Activated T-helper 9 cell treated with anti-CD3 and anti-CD28 coated beads, Interleukin-2, amount 50 U/mL, for 16 hours (primary cell): ENCODE measurements at places on chromosomes 13 and 19.
A peak's percentile ranks its signal among the peaks of the same experiment; 100 is the strongest.

DNA sequence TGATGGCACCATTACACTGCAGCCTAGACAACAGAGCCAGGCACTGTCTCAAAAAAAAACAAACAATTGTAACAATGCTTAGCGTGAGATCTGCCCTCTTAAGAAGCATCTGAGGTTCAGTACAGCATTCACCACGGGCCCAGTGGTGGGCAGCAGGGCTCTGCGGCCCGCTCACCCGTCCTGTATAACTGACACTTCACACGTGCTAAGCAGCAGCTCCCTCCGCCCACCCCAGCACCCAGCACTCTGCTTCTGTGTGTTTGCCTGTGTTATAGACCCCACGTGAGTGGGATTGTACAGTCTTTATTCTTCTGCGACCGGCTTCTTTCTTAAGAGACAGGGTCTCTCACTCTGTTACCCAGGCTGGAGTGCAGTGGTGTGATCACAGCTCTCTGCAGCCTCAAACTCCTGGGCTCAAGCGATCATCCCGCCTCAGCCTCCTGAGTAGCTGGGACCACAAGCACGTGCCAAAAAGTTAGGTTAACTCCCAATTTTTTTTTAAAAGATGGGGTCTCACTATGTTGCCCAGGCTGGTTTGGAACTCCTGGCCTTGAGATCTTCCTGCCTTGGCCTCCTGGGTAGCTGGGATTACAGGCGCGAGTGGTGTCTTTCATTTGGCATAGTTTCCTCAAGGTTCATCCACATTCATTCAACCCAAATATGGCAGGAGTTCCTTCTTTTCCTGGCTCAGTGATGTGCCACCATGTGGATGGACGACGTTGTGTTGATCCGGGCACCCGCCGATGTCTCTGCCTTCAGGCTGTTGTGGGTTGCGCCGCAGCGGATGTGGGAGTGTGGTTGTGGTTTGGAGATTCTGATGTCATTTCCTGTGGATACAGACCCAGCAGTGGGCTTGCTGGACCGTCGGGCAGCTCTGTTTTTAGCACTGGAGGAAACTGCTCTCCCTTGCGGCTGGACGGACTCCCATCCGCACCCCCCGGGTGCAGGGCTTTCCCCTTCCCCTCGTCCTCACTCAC, 170.0 kb downstream of the KDM4B start:
- DNase-seq, result peak; percentile 39

- no peak for DNase-seq
These were observed 43.8 kb upstream of the GRTP1 start for GRCh38 chr13:113407531-113408393.

GRCh38 chr19:13104360-13104847, 1.7 kb upstream of the LYL1 start:
- peak; percentile 52 for DNase-seq

DNA sequence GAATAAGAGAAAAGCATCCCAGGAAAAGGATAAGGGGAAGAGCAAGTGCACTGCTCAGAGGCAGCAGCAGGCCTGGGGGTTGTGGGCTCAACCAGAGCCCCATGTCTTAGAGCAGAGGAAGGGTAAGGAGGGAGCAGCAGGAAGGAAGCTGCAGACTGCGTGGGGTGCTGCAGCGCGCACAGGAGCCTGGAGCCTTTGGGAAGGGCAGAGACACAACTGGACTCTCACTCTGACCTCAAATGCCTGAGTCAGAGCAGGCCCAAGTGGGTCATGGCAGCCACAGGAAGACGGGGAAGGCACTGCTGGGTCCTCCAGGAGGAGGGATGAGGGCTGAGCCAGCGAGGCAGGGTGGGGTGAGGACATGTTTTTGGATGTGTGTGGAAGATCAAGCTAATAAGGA, 31.6 kb downstream of the SIGLEC7 start:
- no peak for DNase-seq

- no peak for DNase-seq
These were observed 18.1 kb downstream of the DDX39A start for GRCh38 chr19:14400951-14401431.

- DNase-seq, result no peak
These were observed 8.2 kb downstream of the KLHL26 start for GRCh38 chr19:18645035-18645511.

GRCh38 chr13:25686831-25687470, 315.2 kb downstream of the ATP8A2 start:
- DNase-seq, result no peak

DNA sequence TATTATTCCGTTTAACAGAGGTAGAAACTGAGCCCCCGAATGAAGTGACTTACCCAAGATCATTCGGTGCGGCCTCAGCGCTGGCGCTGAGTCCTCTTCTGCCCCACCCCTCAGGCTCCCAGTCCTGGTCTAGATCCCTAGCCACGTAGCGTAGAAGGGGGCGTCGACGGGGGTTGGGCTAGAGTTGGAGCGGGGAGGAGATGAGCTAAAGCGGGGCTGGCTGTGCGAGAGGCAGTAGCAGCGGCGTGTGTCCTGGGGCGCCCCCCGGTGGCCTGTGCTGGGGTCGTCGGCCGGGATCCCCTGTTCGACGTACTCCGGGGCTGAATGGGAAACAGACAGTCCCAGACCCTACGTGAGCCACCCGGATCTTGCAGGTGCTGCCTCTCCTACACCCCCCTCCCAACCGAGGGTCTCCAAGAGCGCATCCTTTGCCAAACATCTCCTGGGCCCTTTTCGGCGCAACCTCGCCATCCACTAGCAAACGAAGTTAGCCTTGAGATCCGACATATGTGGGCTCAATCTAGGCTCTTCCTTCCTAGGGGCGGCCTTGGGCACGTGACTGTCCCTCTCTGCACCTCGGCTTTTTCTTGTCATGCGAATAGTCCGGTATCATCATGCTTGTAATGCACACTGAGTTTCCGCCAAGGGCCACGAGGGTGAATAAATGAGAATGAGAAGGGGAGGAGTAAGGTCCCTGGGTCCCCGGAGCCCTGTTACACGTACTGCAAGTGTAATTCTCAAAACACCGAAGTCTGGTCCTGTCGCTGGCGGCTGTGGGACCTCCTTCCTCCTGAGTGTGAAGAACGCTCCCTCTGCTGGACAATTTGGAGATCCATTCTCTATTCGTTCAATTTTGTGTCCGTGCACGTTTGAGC, 47.7 kb downstream of the CYP4F22 start:
- DNase-seq, result peak; percentile 94

DNA sequence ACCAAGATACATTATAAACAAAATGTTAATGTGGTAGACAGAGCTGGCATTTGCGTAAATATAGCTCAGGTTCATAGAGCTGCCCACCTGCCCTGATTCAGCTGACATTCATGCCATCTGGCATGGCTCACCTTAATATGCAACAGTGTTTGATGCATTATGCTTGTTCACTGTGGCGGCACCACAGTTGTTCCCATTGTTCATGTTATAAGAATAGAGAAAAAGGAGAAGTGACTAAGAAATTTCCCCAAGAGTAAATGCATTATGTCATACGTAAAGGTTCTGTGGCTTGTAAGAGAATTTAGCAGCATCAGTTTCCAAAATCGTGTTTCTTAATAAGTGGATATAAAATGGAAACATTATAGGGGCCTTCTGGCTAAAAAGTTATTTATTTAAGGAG, 4.5 kb downstream of the CCNA1 start:
- DNase-seq, result no peak

DNA sequence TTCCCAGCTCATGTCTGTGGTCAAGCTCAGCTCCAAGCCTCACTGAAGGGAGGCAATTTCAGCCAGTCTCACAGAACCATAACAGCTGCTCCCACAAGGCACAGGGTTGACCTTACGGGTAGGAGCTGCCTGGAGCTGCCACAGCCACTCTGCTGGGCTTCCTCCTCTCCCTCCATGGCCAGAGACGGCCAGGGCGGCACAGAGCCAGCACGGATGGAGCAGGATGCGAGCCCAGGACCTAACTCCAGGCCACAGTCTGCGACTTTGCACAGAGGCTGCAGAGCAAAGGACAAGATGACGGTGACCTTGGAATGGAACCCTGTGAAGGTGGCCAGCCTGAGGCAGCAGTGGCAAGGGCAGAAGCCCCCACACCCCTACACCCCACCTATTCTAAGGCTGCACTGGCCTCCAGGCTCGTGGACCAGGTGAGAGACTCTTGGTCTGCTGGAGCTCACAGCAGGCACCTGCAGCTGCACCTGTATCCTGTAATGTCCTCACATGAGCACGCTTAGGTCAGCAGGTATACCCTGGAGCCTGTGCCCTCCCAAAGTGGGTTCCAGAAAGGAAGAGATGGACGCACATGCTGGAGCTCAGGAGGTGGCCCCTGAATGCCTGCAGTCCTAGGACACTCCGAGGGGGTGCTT, 29.6 kb downstream of the ADPRHL1 start:
- no peak for DNase-seq

- no peak for DNase-seq
These were observed 110.4 kb upstream of the SOX1 start for GRCh38 chr13:111956261-111957151.

GRCh38 chr19:19459707-19460251, 54.3 kb downstream of the GATAD2A start:
- peak; percentile 45 for DNase-seq

- no peak for DNase-seq
These were observed 1176.8 kb upstream of the PRR20A start for GRCh38 chr13:55963934-55964333.

- DNase-seq, result no peak
These were observed 115.8 kb downstream of the CCNA1 start for GRCh38 chr13:36548129-36548528.

DNA sequence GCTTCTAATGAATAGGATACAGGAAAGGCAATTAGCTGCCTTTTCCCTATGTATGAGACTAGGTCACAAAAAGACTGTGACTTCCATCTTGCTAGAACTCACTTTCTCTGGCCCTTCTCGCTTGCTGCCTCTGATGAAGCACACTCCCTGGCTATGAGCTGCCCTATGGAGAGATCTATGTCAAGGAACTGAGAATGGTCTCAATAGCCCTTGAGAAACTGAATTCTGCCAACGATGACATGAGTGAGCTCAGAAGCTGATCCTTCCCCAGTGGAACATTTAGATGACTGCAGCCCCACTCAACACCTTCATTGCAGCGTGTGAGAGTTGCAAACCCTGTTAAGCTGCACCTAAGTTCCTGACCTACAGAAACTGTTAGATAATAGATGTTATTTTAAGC, 309.8 kb downstream of the COG6 start:
- no peak for DNase-seq

DNA sequence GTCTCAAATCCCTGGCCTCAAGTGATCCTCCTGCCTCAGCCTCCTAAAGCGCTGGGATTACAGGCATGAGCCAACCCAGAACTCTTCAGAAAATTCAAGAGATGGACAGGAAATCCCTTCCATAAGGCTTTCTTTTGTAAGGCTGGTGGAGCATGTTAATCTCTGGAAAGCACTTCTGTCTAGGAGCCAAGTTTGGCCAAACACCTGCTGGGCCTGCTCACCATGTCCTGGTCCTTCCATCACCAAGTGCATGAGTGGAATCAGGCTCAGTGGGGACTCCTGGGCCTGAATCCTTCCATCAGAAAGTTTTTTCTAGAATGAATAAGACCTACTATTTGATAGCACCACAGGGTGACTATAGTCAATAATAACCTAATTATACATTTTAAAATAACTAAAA, 148.0 kb downstream of the DCLK1 start:
- no peak for DNase-seq

GRCh38 chr13:73608157-73608516, 526.1 kb downstream of the KLF12 start:
- no peak for DNase-seq

DNA sequence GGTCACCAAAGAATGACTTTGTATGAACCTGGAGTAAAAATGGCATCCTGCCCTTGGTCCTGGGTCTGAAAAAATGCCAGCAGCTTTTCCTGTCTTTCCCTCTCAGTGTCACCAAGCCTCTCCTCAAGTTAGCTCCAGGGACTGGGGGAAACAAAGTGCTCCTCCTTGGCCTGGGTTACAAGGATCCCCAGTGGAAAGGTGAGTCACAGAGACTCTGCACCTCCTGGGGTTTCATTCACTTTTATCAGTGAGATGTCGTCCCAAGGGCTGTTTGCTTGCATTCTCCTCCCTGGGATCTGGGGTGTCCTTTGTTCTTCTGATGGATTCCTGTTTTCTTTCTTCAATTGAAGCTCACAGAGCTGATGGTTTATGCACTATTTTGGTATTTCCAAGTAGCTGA, 93.2 kb upstream of the CSNK1A1L start:
- no peak for DNase-seq

DNA sequence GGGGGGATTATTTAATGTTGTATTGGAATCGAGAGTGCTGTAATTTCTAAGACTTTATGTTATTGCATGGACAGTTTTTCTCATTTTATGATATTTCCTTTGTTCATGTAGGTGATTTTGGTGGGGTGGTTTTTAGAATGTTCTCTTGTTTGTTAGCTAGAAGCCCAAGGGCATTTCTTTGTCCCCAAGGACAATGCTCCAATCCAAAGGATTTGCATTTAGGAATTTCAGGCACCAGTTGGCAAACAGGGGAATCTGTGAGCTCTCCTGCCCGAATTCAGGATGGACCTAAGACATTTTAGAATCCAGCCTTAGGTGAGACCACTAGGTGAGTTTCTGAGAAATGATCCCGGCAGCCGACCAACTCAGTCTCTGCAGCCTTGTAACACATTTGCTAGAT, 324.9 kb downstream of the KCNRG start:
- DNase-seq, result no peak

GRCh38 chr13:98142380-98143156, at the start of gene FARP1:
FARP1 (plus strand) TSS chr13:98143094; CDS start chr13:98213243, 70,149 bp downstream.
- DNase-seq, result no peak

- DNase-seq, result no peak
These were observed 86.3 kb downstream of the URI1 start for GRCh38 chr19:30028118-30028991.

- DNase-seq, result no peak
These were observed 17.8 kb downstream of the POU2F2 start for GRCh38 chr19:42114412-42114811.

DNA sequence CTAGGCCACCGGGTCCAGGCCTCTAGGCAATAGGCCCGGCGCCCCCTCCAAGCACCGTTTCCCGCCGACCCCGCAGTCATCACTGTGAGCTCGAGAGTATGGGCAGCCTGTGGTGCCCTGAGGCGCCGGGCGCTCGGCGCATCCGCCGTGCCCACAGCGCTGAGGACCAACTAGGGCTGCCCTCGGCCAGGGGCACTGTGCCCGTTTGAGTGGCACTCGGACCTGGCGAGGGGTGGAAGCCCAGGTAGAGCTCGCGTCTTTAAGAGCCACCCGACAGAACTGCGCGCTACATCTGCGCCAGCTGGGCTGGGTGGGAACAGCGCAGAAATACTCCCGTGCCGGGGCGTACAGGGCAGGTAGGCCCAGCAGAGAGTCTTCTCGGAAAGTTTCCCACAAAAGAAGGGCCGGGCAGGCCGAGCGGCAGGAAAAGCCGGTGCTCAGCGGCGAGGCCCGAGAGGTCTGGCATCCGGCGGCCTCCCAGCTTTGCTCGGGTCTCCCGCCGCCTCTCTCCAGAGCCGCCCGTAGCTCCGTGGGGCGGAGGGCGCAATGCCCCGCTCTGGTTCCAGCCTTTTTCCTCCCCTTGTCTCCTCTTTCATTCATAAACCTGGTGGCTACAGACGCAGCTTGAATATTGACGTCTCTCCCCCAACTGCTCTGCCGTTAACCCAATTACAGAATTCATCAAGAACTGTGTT, 5.4 kb upstream of the SOX1 start:
- DNase-seq, result no peak
